ENCODE measurements at places on chromosomes 3 and 15. TPM values are rescaled to one million over a fixed set of nuclear protein-coding genes. Genes with fewer than 3 reads are reported as not detected.

GRCh38 chr3:27279123-27279522 lies 90.1 kb downstream of the NEK10 start:
- no peak for DNase-seq

The KBTBD13 gene
- not detected for total RNA-seq

DNA sequence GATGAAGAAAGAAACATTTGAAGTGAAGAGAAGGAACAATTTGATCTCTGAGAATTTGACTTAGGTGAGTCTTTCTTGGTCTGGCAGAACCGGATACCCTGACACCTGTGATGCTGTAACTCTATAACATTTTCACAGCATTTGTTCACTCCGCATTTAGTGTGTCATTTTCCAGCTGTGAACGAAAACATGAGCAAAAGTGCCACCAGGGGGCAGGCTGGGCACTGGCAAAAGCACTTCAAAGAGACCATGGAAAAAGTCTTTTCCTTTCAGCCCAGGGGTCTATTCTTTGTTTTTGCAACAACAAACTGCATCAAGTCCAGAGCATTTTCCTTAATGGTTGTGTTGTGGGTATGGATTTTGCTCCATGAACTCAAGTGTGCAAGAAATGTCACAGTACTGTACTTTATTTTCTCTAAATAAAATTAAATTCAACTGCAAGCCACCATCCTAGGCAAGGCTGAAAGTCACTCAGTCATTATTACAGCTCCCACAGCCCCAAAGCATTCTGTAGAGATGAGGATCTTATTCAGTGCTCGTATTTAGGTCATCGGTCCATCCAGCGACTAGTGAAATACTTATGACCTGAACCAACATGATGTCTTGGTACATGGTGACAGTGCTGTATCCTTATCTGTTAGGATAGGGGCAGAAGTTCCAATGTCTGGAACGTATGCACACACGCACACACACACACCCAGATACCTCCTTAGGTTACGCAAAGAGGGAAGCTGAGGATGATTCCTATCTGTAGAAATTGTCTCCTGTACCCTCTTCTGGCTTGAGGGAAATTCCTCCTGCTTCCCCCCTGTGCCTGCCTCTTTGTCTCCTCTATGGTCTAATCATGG lies 125.5 kb downstream of the GADL1 start:
- DNase-seq = peak; percentile 43

DNA sequence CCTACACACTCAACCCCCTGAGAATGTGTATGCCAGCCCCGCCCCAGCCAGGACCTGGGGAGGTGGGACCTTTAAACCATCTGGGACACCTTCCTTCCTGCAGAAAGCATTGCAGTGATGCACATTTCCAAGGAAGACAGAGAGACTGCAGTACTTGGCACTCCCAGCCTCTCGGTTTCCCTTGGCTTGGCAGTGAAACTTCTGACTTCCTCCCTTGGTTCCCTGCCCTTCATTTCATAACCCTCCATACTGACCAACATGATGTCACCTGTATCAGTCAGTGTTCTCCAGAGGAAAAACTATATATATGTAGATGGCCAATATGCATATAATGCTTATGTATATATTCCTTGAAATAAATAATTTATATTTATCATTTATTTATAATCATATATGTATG lies 103.2 kb downstream of the SST start:
- DNase-seq = no peak

The PYGO1 gene
- not detected for total RNA-seq

GRCh38 chr3:56789076-56789475 lies 12.7 kb downstream of the ARHGEF3 start:
- DNase-seq = no peak

The AHSG gene
- total RNA-seq = not detected

The PP2D1 gene
- total RNA-seq = not detected

DNA sequence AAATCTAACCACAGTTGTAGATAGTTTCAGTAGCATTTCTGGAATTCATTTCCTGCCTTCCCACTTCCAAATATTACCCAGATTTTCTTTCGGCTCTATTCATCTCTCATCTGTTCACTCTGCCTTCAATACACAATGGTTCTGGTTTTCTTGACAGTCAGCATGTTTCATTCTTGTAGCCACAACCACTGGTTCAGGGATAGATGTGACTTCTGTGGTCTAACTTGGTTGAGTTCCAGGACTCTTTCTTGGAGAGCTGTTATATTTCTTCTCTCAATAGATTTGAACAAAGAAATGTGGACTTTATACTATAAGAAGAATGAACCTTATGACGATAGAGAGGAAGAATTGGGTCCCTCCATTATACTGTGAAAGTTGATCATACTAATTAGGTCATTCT lies 228.8 kb downstream of the NSUN3 start:
- no peak for DNase-seq

The ROPN1 gene
- total RNA-seq = not detected

The TRPM7 gene
- total RNA-seq = 44.2 TPM

The FES gene
- 12.7 TPM for total RNA-seq

The CFAP91 gene
- total RNA-seq = 2.7 TPM
